Left colon (tissue), 2 donors: ENCODE measurements at places on chromosomes 4 and X.

- no peak for DNase-seq
These were observed 72.9 kb downstream of the ADAMTS3 start for GRCh38 chr4:72496119-72496518.

DNA sequence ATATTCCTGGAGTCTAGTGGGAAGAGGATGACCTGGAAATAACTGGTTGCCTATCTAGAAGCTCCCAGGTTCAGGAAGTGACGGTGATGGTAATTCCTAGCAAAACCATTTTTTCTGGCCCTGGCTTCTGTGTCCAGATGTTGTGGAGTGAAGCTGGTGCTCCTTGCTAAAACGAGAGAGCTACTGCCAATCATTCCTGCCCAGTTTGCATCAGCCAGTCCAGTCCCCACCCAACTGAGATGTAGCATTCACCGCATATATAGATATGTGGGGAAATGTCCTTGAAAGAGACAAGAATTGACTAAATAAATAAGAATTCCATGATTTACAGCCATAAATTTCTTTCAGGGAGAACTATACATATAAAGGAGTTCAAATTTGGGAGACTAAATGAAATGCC lies 6.3 kb downstream of the HPGDS start:
- no peak for DNase-seq

DNA sequence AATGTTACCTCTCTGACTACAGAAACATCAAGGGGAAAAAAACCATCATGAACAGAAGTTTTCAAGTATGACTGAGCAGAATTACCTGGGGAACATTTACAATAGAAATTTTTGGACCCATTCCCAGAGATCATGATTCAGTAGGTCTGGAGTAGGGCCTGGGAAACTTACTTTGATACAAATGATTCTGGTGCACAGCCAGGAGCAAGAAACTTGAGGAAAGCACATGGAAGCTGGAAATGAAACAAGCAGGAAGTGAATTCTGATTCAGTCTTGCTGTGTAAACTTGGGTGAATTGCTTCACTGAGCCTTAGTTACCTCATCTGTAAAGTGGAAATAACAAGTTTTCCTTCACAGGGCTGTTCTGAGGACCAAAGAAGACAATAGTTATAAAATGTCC lies 192.5 kb upstream of the TAPT1 start:
- no peak for DNase-seq

DNA sequence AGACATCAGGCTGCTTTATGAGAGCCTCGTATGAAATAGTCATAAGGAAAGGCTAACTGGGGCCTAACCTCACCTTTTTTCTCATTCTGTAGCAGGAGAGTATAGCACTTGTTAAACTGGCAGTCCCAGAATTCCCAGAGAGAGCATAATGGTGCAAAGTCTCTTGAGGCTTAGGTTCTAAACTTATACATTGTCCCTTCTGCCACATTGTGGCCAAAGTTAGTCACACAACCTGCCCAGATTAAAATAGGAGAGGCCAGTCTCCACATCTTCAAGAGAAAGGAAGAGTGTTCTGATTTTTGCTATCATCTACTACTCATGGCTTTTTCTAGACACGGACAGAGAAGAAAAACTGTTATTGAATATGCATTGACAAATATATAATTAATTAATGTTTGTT lies 1588.9 kb upstream of the PCDH7 start:
- no peak for DNase-seq

- no peak for DNase-seq
These were observed 8.0 kb downstream of the RPL34 start for GRCh38 chr4:108628411-108628810.

DNA sequence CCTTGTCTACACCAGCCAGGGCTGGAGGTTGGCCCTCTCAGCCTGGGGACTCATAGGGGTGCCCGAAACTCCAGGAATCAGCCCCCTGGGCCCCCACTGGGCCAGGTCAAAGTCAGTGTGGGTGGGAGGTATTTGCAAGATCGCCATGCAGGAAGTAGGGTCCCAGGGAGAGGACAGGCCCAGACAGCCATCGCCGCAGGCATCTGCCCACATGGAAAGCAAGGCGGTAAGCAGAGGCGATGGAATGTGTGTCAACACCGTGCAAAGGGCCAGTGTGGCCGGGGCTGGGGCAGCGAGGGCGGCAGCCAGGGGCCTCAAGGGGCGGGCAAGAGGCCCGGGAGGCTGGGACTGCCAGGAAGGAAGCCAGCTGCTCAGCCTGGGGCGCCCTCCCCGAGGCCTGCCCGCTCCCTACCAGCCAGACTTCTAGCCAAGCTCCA lies 19.3 kb upstream of the DUSP9 start:
- no peak for DNase-seq

DNA sequence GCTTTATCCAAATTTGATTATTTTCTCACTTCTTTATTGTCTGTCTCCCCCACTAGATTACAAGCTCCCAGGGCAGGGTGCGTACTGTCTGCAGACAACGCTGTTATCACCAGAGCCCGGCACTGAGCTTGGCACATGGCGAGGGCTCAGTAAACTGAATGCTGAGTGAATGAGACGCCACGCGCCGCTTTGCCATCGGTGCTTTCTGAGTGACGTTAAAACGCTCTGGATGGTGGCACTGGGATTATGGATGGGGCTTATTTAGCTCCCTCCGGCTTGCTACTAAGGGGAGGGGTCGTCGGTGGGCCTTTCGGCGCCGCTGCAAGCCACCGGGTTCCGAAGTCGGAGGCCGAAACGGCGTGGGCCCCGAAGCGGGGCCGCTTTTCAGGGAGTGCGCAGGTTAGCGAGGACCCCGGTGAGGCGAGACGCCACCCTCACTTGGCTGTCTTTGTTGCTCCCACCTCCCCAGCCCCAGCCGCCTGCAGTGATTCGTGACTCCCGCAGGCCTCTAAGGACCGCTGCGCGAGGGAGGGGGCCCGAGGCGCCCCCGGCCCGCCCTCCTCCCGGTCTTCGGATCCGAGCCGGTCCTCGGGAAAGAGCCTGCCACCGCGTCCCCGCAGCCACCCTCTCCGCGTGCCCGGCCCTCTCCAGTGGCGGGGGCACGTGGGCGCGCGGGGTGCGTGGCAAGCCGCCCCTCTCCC lies 569 bp upstream of the FHL1 start:
- no peak for DNase-seq
